K562 (cell line): ENCODE measurements at places on chromosomes 12 and 14.

DNA sequence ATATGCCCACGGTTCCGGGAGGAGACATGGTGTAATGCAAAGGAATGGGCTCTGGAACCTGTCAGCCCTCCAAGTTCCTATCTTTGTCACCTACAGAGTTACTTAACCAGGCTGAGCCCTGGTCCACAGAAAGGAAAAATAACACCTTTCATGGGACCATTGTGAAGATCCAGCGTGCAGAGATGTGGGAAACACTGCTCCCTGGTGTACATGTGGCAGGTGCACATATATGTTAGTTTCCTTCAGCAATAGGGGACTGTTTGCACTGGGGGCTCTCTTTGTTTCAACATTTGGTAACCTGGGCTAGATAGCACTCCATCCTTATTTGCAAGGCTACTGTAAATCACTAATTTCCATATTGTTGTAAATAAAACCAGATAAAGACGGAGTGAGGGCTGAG is 72.3 kb downstream of the ANO2 start:
- H3K27ac ChIP-seq = no peak overlapping the region
- H3K36me3 ChIP-seq = no peaks in the 10 kb centered on the region
- H3K4me3 ChIP-seq = no peak overlapping the region
- H3K4me1 ChIP-seq = no peaks in the 10 kb centered on the region
- H3K27me3 ChIP-seq = peaks cover 5% of the 10 kb centered on the region

DNA sequence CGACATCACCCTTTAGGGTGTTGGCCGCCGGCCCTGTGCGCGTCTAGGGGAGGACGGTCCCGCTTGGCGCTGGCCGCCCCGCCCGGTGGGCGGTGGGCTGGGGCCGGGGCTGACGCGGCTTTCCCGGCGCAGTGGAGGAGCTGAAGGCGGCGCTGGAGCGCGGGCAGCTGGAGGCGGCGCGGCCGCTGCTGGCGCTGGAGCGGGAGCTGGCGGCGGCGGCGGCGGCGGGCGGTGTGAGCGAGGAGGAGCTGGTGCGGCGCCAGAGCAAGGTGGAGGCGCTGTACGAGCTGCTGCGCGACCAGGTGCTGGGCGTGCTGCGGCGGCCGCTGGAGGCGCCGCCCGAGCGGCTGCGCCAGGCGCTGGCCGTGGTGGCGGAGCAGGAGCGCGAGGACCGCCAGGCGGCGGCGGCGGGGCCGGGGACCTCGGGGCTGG is 3.6 kb downstream of the TNFAIP2 start:
- no peak for DNase-seq
- H3K27me3 ChIP-seq = no peaks in the 10 kb centered on the region
- peaks cover 8% of the 10 kb centered on the region; the same call in 2 of the 3 replicates for H3K4me1 ChIP-seq
- H3K27ac ChIP-seq = no peak overlapping the region

DNA sequence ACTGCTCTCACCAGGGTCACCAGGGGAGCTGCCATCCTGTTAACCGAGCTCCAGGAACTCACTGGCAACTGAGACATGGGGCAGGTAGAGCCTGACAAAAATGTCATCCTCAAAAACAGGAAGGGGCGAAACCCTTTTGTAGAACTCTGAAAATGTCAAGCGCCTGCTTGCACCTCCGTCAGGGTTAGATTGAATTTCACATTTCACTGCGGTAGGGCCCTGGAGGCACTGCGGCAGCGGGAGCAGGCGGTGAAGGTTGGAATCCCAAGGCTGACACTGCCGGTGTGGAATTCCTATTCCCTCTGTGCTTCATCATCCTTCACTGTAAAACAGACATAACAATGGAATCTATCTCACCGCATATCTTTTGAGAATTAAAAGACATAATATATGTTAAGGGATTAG is 142.8 kb upstream of the TMCC3 start:
- no peaks in the 10 kb centered on the region for H3K4me1 ChIP-seq
- no peaks in the 10 kb centered on the region for H3K36me3 ChIP-seq
- H3K27me3 ChIP-seq = peaks cover 20% of the 10 kb centered on the region
- no peak for DNase-seq
- no peak overlapping the region for H3K4me3 ChIP-seq

DNA sequence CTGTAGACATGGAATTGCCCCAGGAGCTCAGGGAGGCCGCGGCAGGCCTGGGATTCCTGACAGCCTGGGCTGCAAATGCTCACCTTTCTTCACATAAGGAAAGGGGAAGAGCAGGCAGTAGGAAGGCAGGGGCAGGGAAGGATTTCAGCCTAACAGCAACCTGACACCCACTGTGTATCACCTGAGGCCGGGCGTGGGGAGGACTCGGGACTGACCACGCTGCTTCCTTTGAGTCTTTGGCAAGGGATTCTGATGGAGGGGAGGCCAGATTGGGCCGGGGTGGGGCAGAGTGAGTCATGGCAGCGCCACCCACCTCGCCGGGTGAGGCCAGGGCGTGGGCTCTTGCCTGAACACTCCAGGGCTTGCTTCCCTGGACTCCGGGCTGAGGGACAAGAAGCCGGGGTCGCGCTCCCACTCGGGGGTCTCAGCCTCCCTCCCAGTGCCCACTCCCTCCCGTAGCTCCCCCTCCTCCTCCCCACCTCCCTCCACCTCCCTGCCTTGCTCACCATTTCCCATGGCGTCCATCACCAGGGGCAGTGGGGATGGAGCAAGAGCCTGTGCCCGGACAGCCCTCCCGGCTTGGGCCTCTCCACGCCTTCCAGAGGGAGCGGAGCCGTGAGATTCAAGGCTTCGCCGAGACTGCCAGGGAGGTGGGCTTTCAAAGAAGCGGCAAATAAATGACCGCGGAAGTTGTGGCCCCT is 247.9 kb upstream of the RTL1 start:
- no peaks in the 10 kb centered on the region for H3K36me3 ChIP-seq
- H3K4me1 ChIP-seq = no peaks in the 10 kb centered on the region
- H3K27me3 ChIP-seq = peaks cover 5% of the 10 kb centered on the region; the same call in 2 of the 3 replicates
- H3K4me3 ChIP-seq = no peak overlapping the region
- DNase-seq = no peak

GRCh38 chr12:105705765-105706164 is 375.3 kb downstream of the C12orf75 start:
- H3K4me1 ChIP-seq = no peaks in the 10 kb centered on the region
- H3K4me3 ChIP-seq = no peak overlapping the region
- no peak overlapping the region for H3K27ac ChIP-seq
- DNase-seq = peak; percentile 60

DNA sequence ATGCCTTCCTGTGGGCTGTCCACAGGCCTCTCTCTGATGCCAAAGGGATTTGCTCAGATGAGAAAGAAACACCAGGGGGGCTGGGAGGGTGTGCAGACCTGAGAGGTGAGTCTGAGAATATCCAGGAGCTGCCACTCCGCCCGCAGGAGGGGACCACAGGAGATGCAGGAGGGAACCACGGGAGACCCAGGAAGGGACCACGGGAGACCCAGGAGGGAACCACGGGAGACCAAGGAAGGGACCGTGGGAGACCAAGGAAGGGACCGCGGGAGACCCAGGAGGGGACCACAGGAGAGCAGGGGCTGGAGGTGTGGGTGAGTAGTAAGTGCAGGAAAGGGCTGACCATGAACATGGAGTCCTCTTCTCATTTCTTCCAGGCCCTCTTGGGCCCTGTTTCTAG is 74.6 kb upstream of the SFSWAP start:
- DNase-seq = no peak
- H3K4me3 ChIP-seq = no peak overlapping the region
- H3K27me3 ChIP-seq = no peaks in the 10 kb centered on the region
- no peak overlapping the region for H3K27ac ChIP-seq
- H3K36me3 ChIP-seq = no peaks in the 10 kb centered on the region

DNA sequence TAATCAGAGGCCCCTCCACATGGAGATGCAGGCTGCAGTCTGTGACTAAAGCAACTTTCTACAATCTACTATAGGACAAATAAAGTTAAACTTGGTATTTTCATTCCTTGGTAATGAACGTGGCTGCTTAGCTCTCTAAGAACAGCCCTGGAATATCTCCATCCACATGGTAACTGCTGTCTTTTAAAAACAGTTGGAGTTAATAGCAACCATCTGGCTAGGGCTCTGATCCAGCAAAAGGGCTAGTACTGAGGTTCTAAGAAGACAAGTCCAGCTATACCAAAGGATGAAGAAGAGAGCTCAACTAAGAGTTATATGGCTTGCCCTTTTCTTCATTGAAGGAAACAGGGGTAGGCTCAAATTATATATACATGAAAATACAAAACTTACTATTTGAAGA is 920.1 kb downstream of the FLRT2 start:
- H3K27ac ChIP-seq = no peak overlapping the region
- H3K4me3 ChIP-seq = no peak overlapping the region
- no peaks in the 10 kb centered on the region for H3K36me3 ChIP-seq
- no peaks in the 10 kb centered on the region for H3K27me3 ChIP-seq
- no peaks in the 10 kb centered on the region for H3K4me1 ChIP-seq

DNA sequence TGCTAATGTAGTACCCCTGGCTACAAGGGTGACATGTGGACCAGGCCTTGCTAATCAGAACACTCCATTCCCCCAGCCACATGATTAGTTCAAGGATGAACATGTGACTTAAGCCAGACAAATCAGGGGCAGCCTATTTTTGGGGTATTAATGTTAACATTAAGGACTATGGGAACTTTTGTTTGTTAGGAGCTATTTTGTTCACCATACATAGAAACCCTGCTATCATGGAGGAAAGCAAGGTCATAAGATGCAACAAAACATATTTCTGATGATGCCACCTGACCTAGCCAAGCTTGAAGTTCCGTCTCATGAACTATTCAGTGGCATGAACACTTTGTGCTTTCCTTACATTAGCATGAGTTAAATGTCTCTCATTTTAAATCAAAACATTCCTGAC is 90.8 kb upstream of the PELI2 start:
- no peak overlapping the region for H3K4me3 ChIP-seq
- no peak overlapping the region for H3K27ac ChIP-seq
- H3K36me3 ChIP-seq = no peaks in the 10 kb centered on the region
- DNase-seq = no peak

GRCh38 chr14:80269353-80269925 is 58.1 kb upstream of the DIO2 start:
- H3K4me3 ChIP-seq = no peak overlapping the region
- no peak overlapping the region for H3K27ac ChIP-seq
- DNase-seq = no peak
- no peaks in the 10 kb centered on the region for H3K4me1 ChIP-seq
- no peaks in the 10 kb centered on the region for H3K36me3 ChIP-seq
- H3K27me3 ChIP-seq = no peaks in the 10 kb centered on the region

DNA sequence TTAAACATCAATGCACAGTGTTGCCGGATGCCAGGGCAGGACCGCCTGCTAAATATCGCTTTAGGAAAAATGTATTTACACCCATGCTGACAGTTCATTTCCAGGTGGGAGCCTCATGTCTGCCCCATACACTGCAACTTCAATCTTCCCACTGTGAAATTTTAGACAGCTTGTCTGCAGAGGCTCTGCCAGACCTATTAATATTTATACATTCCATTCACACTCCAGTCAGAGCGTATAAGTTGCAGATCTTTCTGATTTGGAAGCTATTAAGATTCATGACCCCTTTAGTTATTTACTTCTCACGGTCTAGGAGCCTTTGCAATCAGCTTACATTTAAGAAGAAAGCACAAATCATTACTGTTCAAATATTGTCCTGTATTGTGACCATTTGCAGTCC is 357.4 kb downstream of the ATP23 start:
- no peaks in the 10 kb centered on the region for H3K27me3 ChIP-seq
- H3K36me3 ChIP-seq = no peaks in the 10 kb centered on the region
- no peak overlapping the region for H3K27ac ChIP-seq

DNA sequence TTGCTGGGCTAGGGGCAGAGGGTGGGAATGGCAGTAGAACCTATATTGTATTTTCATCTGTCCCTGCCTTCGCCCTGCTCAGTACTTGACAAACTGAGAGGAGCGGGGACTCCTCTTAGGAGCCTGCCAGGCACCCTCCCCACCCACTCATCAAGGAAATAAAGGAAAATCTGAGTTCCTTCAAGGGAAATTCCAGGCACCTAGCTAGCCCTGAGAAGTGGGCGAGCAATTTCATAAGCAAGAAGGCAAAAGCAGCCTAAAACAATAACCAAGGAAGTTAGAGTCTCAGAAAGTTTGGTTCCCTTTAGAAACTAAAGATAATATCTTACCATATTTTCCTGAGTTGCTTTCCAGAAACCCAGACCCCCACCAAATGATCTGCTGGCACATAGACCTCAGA is 10.6 kb upstream of the PLEKHD1 start:
- no peak for DNase-seq
- no peaks in the 10 kb centered on the region; the same call in 2 of the 3 replicates for H3K4me1 ChIP-seq
- H3K27me3 ChIP-seq = peaks cover 10% of the 10 kb centered on the region; the same call in 1 of the 3 replicates
- H3K36me3 ChIP-seq = no peaks in the 10 kb centered on the region

- no peaks in the 10 kb centered on the region for H3K27me3 ChIP-seq
- H3K36me3 ChIP-seq = no peaks in the 10 kb centered on the region
- H3K4me3 ChIP-seq = no peak overlapping the region
- H3K4me1 ChIP-seq = no peaks in the 10 kb centered on the region
- no peak for DNase-seq
- H3K27ac ChIP-seq = no peak overlapping the region
Observed at GRCh38 chr12:92425165-92425564, 277.6 kb upstream of the PLEKHG7 start.

GRCh38 chr14:80213602-80214001 is 2.3 kb upstream of the DIO2 start:
- H3K4me1 ChIP-seq = no peaks in the 10 kb centered on the region
- DNase-seq = no peak
- no peaks in the 10 kb centered on the region for H3K27me3 ChIP-seq

DNA sequence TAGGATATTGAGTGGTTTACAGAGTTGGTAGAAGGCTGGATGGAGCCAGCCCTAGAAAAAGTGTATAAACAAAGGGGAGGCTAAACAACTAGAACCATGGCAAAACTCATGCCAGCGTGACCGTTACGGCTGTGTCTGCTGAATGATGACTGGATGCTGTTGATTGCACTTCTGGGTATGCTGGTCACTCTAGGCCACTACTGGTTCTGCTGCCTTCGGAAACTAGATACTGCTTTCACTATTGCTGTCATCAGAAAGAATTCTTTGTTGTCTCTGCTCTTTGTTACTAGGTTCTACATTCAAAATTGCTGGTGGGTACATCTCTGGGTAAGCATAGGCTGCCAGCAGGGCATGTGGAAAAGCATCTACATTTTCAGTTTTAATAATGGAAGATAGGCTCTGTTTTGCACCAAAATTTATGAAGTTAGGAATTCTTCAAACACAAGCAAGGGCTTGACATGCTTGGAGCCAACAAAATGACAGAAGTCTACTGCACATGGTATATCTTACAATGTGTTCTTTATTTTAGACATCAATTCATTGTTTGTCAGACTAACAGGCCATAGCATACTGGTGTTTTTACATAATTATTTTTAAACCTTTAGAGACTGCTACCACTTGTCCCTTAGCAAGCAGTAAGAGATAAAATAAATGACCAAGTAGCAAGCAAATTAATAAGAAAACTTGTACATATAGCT is 15.4 kb downstream of the MON2 start:
- H3K4me1 ChIP-seq = no peaks in the 10 kb centered on the region
- H3K27ac ChIP-seq = no peak overlapping the region
- no peaks in the 10 kb centered on the region for H3K27me3 ChIP-seq
- no peak overlapping the region for H3K4me3 ChIP-seq
- DNase-seq = no peak
- peaks cover 17% of the 10 kb centered on the region for H3K36me3 ChIP-seq

- no peaks in the 10 kb centered on the region for H3K4me1 ChIP-seq
- no peaks in the 10 kb centered on the region for H3K36me3 ChIP-seq
- no peak for DNase-seq
- H3K4me3 ChIP-seq = no peak overlapping the region
- H3K27me3 ChIP-seq = peaks cover 11% of the 10 kb centered on the region; the same call in 2 of the 3 replicates
Observed at GRCh38 chr12:96205908-96206307, 11.7 kb downstream of the ELK3 start.

GRCh38 chr12:124588751-124589267 is 21.4 kb upstream of the NCOR2 start:
- no peaks in the 10 kb centered on the region for H3K36me3 ChIP-seq

- no peak overlapping the region for H3K27ac ChIP-seq
- peak; percentile 62 for DNase-seq
- H3K4me1 ChIP-seq = no peaks in the 10 kb centered on the region
- no peak overlapping the region for H3K4me3 ChIP-seq
- no peaks in the 10 kb centered on the region for H3K27me3 ChIP-seq
Observed at GRCh38 chr14:69346710-69347109, 51.4 kb downstream of the ERH start.
